GM03348 (cell line): ENCODE measurements at places on chromosomes 5 and 9.

GRCh38 chr9:73167614-73168013 lies 15.9 kb downstream of the ANXA1 start:
- DNase-seq, result no peak

- no peak for DNase-seq
Observed at GRCh38 chr9:125942125-125942524, 195.0 kb downstream of the PBX3 start.

- peak; percentile 69 for DNase-seq
Observed at GRCh38 chr5:145587710-145588109, 247.4 kb downstream of the PRELID2 start.

GRCh38 chr9:38062498-38063362 lies 6.3 kb downstream of the SHB start:
- DNase-seq, result peak; percentile 56

GRCh38 chr5:136699651-136700050 lies 334.3 kb upstream of the TRPC7 start:
- DNase-seq, result no peak

DNA sequence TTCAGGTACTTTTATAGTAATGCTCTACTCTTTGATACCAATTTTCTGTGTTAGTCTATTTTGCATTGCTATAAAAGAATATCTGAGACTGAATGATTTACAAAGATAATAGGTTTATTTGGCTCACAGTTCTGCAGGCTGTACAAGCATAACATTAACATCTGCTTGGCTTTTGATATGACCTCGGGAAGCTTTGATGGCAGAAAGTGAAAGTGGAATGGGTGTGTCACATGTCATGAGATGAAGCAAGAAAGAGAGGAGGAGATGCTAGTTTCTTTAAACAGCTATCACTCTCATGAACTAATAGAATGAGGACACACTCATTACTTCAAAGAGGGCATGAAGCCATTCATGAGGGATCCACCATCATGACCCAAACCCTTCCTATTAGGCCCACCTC lies 270.9 kb upstream of the IL12B start:
- peak; percentile 27 for DNase-seq

GRCh38 chr5:154202379-154203260 lies 12.1 kb downstream of the GALNT10 start:
- no peak for DNase-seq

DNA sequence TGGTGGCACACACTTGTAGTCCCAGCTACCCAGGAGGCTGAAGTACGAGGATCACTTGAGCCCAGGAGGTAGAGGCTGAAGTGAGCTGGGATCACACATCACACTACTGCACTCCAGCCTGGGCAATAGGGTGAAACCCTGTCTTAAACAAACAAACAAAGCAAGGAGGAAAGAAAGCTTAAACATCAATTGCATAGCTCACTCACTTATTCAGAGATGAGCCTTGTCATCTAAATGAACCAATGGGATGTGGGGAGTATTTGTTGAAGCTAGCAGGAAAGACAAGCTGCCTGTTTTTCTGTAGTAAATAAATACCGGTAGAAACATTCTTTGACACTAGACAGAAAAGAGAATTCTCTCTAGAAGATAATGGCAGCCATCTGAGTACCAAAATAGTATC lies 161.0 kb upstream of the SLC12A2 start:
- DNase-seq, result no peak

DNA sequence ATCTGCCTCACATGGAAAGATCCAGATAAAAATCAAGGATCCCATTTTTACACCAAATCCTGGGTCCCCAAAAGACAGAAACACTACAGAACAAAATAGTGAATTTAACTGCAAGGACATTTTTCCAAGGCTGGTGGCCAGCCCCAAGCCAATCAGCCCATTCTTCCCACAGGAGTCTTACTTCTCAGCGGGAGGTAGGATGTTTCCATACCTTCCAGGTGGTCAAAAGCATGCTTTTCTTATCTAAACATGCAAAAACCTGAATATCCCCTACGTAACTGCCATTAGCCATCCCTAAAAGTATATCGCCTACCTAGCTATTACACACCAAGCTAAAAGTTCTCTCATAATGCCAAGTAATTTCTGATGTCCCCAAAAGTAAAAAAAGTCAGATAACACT lies 20.6 kb downstream of the TMEM161B start:
- no peak for DNase-seq

GRCh38 chr5:117519957-117520500 lies 945.4 kb upstream of the SEMA6A start:
- DNase-seq, result no peak

GRCh38 chr5:111133436-111133751 lies 41.2 kb downstream of the WDR36 start:
- DNase-seq, result no peak

- no peak for DNase-seq
Observed at GRCh38 chr9:75664597-75664996, 225.9 kb upstream of the PCSK5 start.

- DNase-seq, result no peak
Observed at GRCh38 chr9:134965411-134965810, 47.7 kb upstream of the FCN1 start.

GRCh38 chr9:107153336-107153735 lies 129.7 kb upstream of the RAD23B start:
- peak; percentile 36 for DNase-seq

DNA sequence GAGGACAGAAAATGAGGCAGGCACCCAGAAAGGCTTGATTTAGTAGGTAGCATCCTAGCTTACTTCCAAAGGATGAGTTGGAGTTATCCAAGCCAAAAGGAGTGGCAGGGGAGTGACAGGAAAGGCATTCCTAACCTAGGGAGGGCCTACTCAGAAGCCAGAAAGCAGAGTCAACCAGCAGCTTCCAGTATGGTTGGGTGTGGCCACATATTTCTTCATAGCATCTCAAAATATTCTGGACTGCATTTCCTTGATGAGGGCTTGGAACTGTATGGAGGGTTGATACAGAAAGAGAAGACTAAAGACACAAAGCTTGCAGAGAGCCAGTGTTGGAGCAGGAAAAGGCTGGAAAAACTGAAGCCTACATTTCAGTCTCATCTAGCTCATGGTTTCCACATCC lies 656.8 kb upstream of the DMAC1 start:
- DNase-seq, result no peak

- DNase-seq, result no peak
Observed at GRCh38 chr9:17658237-17658636, 79.4 kb downstream of the SH3GL2 start.

DNA sequence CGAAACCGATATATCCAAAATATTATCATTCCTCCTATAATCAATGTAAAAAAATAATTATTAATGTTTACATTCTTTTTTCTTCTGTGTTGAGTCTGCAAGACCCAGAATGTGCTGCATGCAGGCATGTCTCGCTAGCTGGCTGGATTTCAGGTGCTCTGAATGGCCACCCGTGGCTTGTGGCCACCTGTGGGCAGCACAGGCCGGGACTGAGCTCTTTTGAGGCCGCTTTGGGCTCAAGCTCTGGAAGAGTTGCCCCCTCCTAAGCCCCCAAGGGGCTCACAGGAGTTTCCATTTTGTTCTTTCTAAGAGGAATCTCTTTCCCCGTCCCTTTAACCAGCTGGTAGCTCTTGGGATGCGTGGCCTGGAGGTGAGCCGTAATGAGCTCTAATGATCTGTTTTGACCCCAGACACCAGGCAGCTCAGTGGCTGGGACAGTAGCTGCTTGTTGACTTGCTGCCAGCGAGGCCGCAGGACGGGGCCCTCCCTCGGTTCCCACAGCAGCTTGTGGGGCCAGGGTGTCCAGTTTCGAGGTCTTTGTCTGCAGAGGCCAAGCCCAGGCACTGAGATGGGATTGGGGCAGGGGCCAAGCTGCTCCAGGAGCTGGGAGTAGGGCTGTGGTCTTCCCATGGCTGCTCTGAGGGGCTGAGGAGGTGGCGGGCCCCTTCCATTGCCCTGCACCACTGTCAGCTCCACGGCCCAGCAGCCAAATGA lies 20.8 kb downstream of the ASS1 start:
- no peak for DNase-seq

DNA sequence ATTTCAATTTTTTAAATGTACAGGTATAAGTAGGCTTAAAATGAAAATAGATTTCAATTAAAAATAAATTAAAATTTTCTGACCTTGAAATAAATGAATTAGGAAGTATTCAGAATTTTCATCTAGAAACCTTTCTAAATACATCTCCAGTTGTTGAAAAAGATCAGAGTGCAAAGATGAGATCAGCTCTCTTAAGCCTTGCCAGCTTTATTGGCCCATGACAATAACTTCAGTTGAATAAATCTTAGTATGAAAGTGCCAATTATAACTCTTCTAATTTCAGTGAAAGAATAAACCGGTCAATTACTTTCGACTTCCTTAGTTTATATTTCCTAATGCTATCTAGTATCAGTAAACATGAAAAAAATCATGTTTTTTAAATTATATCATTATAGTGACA lies 117.4 kb downstream of the FBXL17 start:
- no peak for DNase-seq

DNA sequence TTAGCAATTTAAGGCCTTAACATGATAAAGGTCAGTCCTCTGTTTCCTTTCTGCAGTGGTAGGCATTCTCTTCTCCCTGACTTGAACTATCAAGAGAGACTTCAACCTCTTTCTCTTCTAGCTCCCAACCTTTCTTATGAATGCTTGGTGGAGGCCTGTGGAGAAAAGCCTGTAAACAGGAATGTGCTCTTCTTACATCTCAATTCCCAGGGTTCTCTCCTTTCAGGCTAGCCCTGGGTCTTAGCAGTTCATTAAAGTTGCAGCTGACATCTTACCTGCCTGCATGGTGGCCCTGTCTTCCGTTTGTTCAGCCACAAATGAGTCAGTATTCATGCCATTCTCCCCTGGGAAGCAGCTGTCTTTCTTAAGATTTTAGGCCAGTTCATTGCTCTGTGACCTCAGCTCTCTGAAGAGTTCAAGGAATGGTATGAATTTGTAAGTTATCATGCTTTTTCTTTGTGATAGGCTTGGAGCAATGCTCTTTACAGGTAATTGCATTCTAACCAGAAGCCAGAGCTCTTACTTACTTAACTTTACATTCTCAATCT lies 77.8 kb downstream of the ADCY2 start:
- DNase-seq, result no peak

DNA sequence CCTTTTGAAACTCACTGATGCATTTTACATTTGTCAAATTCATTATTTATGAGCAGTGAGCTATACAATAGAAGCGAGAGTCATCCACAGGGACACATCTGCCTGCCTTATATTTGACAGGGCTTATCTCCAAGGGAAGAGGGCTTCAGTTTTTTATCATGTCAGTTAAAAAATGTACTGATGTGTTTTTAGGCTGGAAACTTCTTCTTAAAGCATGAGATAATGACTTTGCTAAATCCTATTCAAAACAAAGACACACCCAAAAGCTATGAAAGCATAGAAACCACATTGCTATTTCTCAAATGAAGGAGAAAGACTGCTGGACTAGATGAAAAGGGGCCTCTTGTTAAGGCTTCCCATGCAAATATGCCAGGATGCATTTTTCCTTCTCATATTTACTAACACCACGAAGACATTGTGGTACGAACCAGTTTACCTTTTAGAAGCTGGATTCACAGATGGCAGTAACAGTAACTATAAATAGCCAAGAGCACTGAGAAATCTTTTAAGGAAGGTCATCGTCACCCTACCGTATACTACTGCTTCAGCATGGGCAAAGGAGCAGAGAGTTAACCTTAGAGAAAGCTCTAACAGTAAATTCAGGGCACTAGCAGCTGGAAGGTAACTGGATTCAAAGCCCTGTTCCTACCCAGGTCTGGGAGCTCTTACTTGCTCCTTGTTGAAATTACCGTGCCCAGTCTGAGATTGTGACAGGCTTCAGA lies 86.3 kb upstream of the IFNK start:
- peak; percentile 20 for DNase-seq

- DNase-seq, result no peak
Observed at GRCh38 chr9:86535406-86535915, 181.3 kb upstream of the TUT7 start.

- no peak for DNase-seq
Observed at GRCh38 chr9:37788332-37788731, 3.5 kb upstream of the EXOSC3 start.

DNA sequence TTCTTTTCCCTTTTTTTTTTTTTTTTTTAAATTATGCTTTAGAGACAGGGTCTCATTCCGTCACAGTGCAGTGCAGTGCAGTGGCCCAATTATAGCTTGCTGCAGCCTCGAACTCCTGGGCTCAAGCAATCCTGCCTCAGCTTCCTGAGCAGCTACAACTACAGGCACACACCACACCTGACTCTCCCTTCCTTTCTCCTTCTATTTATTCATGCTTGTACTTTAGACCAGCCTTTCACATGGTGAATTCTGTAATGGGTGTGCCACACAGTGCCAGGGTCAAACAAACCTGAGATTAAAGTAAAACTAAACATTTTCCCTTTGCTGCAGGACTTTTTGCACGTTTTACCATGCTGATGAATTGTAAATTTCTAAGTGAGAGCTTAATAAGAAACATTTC lies 8.0 kb downstream of the SH3RF2 start:
- DNase-seq, result no peak
